Heart right ventricle (tissue), 16 donors: ENCODE measurements at places on chromosomes 16 and 17. TPM values are rescaled to one million over a fixed set of nuclear protein-coding genes. Genes with fewer than 3 reads are reported as not detected.
A peak's percentile ranks its signal among the peaks of the same experiment; 100 is the strongest.

DNA sequence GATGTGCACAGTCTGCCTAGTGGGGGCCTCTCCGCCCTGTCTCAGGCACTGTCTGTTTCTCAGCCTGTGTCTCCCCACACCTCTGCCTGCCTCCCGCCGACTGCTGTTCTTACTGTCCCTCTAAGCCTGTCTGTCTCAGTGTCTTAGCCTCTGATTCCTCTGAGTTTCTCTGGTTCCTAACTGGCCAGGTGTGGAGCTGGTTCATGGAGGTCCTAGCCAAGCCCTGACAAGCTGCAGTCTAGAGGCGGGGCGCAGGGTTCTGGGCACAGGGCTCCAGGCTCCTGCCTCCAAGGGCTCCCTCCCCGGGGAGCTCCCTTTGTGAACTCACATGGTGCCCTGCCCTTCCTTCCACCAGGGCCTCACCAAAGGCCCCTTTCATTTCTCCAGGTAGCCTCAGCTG lies 19.4 kb downstream of the C17orf100 start:
- no peak for DNase-seq

DNA sequence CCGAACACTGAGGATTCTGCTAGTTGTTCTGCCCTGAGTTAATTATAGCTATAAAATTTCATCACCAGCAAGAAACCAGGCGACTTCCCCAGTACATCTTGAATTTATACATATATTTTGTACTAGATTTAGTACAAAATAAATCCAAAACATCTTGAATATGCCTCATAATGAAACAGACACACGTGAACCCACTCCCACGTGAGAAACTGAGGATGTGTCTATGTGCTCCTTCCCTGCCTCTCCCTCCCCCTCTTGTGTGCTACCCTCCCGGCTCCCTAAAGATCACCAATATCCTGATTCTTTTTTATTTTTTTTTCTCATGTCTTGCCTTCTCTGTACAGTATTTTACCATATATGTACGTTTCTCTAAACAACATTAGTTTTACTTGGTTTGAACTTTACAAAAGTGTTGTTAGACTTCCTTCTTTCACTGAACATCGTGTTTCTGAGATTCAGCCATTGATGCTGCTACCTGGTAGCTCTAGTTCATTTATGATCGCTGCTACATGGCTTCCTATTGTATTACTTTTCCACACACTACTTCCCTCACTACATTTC lies 1.1 kb upstream of the LCMT1 start:
- no peak for DNase-seq

- no peak for DNase-seq
Measured at GRCh38 chr17:5203178-5203907, 11.7 kb upstream of the ZNF594 start.

Gene PIK3R6
- 1.3 TPM for total RNA-seq

DNA sequence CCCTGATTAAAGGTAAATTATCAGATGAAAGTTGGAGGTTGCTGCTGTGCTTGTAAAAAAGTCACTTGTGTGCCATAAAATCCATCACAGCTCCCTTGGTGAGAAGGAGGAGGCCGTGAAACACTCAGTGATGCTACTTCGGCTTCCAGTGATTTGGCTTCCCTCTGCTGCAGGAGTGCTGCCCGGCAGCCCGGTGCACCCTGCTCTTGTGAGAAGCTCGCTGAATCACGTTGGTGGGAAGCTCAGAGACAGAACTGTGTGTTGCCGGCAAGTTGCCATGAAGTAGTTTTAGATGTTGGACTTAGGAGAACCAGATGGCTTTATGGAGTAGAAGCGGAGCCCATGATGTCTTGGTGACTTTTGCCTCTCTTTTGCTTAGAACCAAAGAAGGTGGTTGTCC lies 33.3 kb downstream of the MSI2 start:
- DNase-seq: no peak

GRCh38 chr17:35969558-35970380 lies 11.5 kb downstream of the CCL16 start:
- DNase-seq: peak; percentile 29

Gene CD300H
- not detected for total RNA-seq

- peak; percentile 14 for DNase-seq
Measured at GRCh38 chr16:53775821-53776431, 72.0 kb downstream of the FTO start.
